ENCODE measurements at places on chromosomes 16 and 17.

DNA sequence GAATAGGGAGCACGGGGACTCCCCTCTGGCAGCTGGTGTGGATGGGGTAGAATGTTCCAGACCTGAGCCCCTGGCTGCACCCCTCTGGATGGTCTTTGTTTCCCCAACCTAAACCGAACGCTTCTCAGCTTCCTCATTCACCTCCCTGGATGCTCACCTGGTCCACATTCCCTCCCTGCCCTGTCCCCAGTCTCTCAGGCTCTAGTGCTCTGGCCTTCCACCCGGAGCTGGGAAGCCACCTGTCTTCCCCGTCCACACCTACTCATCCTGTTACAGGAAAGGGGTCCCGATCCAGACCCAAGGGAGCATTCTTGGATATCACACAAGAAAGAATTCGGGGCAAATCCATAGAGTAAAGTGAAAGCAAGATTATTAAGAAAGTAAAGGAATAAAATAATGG is 73.5 kb downstream of the CYLD start:
- no peak for DNase-seq

- DNase-seq, result peak; percentile 74
Observed at GRCh38 chr16:15961060-15961511, 11.7 kb downstream of the ABCC1 start.

DNA sequence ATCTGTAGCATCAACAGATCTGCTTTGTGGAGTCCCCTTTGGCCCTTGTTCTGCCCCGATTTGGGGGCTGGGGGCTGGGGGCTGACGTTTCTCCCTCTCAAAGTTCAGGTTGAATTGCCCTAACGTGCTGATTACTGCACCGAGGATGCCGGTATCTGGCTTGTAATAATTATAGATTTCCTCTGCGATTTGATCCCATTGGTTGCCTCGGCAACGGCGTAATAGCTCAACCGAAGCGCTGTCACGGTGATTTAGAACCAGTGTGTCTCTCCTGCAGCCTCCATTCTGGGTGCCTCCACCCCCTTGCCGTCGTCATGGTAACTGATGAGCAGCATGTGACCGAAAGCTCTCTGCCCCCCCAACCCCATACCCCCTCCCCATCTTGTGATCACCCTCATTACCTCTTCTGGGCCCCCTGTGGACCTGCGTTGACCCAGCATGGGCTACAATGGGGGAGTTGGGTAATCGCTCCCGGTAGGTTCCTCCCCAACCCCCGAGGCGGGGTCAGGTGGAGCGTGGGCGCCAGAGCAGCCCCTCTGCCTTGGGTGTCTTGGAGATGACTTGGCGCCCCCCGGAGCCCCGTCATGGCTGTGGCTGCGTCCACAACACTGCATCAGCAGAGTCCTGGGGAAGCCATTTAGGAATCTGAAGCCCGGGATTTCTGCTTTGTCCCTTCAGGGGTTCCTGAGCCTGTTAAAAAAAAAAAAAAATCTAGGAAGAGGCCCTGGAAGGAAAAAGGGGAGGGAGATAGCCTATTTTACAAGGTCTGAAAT is 38.4 kb downstream of the ABAT start:
- DNase-seq, result no peak

DNA sequence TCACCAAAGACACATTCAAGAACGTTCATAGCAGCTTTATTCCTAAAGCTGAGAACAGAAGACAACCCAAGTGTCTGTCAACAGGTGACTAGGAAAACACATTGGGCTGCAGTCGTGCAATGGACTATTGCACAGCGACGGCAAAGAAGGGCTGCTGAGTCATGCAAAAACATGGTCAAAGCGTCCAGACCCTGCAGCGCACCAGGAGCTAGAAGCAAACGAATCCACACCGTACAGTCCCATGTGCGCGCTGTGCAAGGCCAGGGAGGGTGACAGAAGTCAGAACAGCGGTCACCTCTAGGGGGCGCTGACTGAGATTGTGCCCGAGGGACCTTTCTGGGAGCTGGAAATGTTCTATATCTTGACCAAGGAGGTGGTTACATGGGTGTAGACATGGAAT is 266.4 kb downstream of the MAF start:
- no peak for DNase-seq

DNA sequence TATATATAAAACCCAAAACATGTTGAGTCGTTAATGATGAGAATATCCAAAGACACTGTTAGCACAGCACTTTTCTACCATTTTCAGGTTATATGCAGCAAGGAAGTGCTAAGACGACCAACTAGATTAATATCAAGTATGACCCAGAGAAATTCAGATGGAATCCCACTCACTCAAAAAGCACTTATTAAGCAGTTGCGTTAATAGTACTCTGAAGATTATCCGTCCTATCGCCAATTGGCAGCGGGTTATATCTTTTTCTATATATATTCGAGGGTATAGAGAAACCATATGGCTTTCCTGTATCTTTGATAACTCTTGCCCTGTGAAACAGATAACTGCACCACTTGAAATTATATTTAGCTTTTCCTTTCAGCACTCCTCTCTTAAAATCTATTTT is 1.1 kb downstream of the CRLF3 start:
- DNase-seq, result no peak

DNA sequence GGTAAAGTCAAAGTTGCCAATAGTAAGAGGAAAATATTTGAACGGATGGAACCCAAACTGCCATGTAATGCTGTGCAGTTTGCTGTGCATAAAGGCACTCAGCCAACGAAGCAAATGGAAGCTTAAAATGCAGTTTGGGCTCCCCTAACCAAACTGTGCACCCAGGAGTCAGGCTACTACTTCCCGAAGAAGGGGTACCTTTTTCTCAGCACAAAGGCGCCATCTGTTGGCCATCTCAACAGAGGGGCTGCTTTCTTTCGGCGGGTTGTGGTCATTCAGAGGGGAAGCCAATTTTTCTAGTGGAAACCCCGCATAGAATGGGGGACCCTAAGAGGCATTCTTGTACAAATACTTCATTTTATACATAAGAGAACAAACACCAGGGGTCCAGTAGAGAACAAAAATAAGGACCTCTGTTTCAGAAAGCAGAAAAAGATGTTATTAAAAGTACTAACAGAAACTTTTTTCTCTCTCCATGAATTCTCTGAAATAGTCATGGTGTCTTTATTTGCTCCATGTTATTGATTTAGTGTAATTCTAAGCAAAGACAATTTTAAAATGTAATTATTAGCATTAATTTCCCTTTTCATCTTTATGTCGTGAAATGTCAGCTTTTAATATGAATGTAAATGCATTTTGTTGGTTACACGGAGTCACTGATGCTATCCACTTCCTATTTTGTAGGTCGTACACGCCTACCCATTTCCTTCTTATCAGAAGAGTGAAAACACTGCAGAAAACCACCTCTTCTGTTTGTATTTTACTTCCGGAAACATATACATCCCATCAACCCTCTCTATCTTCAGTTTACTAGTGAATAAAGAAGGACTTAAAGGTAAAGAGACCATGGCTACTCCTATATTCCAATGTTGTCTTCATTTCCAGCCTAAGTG is 453.3 kb downstream of the KCNJ2 start:
- peak; percentile 9 for DNase-seq

DNA sequence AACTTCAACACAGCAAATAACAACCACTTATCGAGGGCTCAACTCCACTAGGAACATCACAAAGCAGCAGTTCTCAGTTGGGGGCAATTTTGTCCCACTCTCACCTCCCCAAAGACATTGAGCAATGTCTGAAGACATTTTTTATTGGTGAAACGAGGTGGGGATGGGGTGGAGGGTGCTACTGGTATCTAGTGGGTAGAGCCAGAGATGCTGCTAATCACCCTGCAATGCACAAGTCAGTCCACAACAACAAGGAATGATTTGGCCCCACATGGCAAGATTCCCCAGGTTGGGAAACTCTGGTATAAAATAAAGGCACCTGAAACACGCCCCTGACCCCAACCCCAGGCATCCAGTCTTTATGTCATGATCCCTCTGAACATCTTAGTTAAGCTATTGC is 33.3 kb downstream of the TLE7 start:
- no peak for DNase-seq

GRCh38 chr16:28118637-28119036 is 55.1 kb upstream of the GSG1L start:
- DNase-seq, result no peak

- DNase-seq, result no peak
Observed at GRCh38 chr16:62926121-62926801, 890.0 kb upstream of the CDH8 start.

- no peak for DNase-seq
Observed at GRCh38 chr17:6507535-6507934, 48.8 kb downstream of the PITPNM3 start.

DNA sequence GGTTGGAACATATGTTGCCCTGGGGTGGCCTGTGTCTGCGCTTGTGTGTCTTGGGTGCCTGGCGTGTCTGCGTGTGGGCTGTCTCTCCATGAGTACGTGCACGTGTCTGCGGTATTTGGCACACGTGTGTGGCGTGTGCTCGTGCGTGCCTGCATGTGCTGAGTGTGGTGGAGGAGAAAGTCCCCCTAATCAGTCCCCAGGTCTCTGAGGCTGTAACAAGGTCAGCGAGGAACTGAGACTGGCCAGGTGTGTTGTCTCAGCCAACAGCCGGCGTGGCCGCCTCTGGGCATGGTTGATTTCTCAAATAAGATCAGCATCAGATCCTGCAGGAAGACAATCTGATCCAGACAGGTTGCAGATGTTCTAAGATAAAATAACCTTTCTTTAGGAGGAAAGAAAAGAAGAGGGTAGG is 3.5 kb upstream of the CPNE7 start:
- no peak for DNase-seq

- DNase-seq, result no peak
Observed at GRCh38 chr16:1458977-1459341, 14.6 kb upstream of the CCDC154 start.

DNA sequence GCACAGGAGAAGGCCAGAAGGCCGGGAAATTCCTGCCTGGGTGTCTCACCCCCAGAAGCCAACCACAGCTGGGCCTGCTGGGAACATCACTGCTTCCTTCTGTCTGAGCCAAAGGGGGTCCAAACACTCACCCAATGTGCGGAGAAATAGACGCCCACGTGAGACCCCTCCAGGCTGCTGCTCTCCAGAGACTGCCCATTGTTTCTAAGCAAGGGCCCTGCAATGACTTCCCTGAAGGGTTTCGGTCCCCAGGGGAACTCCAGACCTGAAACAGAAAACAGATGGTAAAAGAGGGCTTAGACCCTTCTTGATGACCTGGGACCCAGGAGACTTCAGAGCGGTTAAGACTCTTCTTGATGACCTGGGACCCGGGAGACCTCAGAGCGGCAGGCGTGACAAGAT is 41.3 kb downstream of the MRM3 start:
- DNase-seq, result no peak

DNA sequence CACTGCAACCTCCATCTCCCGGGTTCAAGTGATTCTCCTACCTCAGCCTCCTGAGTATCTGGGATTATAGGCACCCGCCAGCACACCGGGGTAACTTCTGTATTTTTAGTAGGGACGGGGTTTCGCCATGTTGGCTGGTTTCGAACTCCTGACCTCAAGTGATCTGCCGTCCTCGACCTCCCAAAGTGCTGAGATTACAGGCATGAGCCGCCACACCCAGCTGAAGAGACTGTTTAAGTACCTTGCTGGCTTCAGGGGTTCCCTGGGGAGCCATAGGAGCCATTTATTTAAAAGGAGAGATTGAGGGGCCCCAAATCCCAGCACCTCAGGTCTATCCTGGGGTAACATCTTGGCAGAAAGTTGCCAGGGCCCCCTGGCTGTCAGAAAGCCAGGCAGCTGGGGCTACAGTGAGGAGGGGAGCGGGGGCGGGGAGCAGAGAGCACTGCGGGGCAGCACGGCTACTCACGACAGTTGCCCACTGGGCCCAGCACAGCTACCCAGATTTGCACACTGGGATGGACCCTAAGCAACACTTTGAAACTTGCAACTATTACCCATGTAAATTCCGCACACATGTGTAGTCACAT is 1.6 kb downstream of the SNAI3 start:
- no peak for DNase-seq

DNA sequence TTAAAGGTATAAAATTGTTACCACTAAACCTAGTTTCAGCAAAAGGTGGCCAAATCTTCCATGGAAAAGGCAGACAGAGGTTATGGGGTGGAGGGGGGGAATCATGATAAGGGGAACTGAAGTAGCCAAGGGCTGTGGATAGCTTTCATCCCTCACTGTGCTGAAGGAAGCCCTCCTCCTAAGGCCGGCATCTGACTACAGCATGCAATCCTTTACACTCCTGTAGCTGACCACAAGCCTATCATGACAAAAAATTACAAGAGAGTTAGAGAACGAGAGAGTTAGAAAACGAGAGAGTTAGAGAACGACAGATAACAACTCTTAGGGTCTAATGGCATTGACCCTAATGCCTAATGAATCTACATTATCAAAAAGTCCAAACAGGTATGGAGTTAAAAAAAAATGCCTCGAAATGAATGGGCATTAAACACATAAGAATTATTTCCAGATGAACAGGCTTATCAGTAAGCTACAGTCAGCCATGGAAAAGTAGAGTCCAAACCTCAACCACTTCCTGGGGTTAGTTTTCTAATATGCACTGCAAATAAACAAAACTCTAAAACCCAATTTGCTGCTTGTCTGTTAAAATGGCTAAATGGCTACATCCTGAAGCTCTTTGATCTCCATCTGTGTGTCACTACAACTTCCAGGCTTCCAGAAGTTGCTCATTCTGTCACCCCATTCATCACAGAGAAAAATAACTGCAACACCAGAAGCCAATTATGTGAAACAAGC is 29.7 kb downstream of the DUSP14 start:
- DNase-seq, result no peak

DNA sequence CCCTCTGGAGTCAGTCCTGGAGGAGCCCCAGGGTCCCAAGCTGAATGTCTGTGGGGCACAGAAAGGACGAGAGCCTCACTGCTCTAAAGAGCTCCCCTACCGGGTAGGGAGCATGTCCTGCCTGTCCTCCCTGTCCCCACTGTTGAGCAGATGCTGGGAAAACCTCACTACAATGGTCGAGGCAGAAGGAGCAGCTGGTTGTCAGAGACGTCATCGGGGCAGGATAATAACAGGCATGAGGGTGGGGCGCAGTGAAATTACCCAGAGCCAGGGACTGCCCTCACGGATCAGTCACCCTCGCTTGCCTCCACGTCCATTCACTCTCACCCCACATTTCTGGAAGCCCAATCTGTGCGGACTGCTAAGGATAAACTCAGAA is 538 bp downstream of the TM4SF5 start:
- no peak for DNase-seq

DNA sequence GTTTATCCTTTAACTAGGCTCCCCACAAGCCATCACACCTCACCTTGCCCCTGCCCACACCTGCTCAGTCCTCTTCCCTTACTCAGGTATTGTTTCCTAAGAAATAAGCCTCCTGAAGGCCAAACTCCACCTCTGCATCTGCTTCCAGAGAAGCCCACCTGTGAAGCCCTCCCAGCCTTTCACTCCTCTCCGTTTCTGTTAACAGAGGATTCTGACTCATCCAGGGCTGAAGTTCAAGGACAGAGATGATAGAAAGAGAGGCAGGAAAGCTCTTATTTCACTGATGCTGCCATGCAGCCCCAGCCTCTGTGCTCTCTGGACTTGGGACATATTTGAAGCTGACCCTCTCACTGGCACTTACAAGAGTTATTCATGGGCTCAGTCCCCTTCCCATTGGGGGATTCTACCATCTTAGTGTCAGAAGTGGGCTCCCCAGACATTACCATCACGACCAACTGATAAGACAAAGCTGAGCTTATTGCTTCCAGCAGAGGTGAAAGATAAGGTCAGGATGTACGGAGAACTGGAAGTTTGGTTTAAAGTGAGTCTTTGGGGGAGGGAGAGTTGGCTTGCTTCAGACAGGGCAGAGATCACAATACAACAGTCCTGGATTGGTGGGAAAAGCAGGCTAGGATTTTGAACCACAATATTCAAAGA is 35.3 kb upstream of the XYLT2 start:
- no peak for DNase-seq
